ENCODE measurements at places on chromosomes 7 and 10.

DNA sequence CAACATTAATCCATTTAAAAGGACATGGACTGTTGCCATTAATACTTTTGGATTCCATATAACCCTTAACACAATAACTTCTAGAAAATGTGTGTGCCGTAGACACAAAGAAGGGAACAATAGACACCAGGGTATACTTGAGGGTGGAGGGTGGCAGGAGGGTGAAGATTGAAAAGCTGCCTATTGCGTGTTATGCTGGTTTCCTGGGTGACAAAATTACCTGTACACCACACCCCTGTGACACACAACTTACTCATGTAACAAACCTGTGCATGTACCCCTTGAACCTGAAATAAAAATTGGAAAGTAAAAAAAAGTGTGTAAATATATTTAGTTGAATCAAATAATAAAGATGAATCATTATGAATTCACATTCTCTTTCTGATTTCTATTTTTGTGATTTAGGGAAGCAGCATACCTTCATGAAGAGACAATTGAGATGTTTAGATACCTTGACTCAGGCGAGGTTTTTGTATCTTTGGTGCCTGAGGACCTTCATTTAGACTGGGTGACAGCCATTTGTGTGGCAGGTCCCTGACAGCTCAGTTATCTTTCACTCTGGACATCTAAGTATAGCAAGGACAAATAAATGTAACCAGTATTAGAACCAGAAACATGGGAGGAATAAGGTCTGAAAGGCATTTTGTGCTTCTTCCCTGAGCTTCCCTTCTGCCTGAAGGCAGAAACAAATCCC is 28.7 kb downstream of the GIMAP8 start:
- DNase-seq = no peak

DNA sequence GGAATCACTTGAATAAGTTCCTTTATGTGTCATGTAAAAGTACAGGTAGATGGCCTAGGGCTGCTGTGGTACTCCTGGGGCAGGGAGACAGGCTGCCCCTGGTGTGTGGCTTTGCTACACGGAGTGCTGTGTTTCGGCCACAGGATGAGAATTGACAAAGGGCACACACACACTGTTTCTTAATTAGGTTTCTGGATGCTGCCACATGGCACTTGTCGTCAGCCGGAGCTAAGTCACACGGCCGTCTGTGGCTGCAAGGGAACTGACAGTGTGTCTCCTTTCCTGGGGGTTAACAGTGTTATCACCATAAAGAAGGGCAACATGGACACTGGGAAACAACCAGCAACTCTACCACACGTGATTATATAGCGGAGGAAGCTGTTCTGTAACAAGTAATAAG is 55.7 kb upstream of the CREB5 start:
- no peak for DNase-seq

DNA sequence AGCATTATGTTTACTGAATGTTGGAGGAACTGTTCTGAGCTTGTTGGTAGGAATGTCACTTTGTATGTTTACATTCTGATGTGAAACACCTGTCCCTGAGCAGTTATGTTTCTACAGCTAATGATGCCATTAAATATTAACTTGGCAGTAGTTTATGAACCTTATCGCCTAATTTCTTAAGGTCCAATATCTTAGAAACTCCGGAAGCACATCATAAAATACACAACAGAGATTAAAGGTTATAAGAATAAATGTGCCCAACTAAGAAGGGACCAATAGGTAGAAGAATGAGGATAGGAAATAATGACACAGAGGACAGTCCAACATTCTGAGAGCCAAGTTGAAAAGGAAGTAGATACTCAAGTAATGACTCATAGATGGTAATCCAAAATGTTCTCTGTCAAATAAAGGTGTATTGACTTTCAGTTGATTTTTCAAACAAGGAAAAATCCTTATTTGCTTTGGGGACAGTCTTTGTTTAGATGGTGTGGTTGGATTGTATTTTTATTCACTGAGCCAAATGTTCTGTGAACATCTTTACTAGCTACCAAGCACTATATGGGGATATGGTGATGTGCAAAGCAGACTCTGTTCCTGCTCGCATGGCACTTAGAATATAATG is 31.9 kb downstream of the LCOR start:
- peak; percentile 53 for DNase-seq

DNA sequence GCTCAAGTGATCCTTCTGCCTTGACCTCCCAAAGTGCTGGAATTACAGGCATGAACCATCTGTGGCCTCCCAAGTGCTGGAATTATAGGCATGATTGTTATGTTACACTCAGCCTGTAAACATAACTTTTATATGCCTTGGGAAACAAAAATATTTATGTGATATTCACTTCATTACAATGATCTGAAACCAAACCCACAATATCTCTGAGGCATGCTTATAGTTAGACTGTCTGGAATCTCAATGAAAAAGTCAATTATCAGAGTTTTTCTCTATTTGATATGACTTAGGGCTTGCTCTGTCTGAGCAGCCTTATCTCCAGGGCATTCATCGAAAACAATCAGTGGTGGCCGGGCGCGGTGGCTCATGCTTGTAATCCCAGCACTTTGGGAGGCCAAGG is 195.3 kb upstream of the MYO3A start:
- no peak for DNase-seq

DNA sequence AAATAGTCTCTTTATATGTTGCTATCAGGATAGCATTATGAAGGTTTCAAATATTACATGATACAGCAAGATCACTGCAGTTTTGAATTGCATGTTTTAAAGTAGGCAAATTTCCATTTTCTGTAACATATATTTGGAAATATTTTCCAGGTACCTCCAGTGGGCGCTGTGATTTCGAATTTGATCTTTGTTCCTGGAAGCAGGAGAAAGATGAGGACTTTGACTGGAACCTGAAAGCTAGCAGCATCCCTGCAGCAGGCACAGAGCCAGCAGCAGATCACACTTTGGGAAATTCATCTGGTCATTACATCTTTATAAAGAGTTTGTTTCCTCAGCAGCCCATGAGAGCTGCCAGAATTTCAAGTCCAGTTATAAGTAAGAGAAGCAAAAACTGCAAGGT is 299.0 kb downstream of the MALRD1 start:
- no peak for DNase-seq

GRCh38 chr10:33212061-33212748 is 122.3 kb downstream of the NRP1 start:
- no peak for DNase-seq

DNA sequence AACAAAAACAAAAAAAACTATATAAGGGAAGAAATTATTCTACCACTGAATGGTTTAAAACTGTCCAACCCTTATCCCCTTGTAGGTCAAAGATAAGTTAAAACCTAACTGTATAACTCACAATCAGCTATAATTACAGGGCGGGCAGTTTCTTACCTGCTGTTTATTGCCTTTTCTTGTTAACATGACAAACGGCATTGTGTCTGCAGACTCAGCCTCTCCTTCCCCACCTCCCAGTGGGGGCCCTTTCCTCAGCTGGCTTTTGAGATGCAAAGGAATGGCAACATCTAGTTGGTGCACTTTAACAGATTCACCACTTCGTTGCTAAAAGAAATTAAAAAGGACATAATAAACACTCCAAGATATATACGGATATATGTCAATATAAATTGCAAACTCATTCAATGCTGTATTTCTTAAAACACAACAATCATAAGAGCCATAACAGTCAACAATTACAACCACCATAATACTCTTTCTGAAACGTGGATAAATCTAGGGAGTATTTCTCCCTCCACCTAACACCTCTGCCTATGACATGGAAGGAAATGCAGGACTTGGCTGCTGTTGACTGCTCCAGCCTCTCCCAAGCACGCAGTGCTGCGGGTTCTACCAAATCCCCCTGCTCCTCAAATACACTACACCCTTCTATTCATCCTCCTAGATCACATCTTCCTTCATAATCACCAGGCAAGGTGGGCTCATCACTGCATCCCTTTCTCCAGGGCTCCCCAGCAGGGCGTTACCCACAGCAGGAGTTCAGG is 106.0 kb downstream of the UPF2 start:
- DNase-seq = no peak

DNA sequence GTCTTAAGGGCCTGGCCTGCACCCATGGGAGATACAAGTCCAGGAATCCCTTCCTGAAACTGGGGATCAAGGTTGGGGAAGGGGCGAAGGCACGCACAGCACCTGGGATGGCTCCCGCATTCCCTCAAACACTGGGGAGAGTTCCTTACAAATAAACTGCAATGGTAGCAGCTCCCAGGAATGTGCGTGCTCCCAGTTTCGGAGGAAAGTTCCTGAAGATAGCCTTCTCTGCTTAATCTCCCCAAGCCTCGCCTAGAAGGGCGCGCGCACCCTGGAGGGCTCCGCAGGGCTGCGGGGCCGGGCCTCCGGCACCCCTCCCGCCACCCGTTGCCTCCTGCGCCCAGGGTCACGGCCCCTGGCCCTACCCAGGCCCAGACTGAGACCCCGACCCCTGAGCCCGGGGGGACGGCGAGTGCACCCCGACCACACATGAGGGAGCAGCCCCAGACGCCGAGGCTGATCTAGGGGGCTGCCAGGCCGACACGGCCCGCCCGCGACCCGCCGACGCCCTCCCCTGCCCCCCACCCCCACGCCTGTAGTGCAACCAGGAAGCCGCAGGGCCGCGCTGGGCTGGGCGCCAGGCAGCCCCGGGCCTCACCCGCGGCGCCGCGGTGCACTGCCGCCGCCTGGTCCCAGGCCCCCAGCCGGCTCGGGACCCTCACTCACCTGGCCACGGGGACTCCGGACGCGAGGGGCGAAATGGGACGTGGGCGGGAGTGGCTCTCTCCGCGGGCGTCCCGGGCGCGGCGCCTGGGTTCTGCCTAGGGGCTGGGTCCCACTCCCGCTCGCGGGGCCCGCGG is 460 bp downstream of the ANXA11 start:
- DNase-seq = peak; percentile 58

GRCh38 chr10:45180946-45181875 is 134.2 kb downstream of the OR13A1 start:
- DNase-seq = no peak

GRCh38 chr7:132065989-132066603 is 509.7 kb upstream of the PODXL start:
- DNase-seq = no peak

- peak; percentile 86 for DNase-seq
These were observed 50.1 kb downstream of the LANCL2 start for GRCh38 chr7:55415173-55415778.

DNA sequence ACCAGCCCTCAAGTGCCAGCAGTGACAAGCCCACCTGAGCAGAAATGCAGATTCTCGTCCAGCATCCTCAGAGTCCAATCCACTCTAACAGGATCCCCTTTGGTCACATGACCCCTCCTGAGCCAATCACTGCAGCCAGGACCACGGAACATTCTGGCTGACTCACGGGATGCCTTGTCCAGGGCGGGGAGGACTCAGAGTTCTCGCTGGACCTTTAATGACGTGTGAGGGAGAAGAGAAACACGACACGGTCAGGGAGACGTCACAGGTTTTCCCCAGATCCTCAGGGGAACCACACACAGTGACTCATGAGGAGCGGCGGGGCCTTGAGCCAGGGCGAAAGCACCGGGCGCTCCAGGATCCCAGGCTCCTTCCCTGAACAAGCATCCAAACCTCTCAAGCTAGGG is 155.7 kb downstream of the PTPRN2 start:
- DNase-seq = no peak

DNA sequence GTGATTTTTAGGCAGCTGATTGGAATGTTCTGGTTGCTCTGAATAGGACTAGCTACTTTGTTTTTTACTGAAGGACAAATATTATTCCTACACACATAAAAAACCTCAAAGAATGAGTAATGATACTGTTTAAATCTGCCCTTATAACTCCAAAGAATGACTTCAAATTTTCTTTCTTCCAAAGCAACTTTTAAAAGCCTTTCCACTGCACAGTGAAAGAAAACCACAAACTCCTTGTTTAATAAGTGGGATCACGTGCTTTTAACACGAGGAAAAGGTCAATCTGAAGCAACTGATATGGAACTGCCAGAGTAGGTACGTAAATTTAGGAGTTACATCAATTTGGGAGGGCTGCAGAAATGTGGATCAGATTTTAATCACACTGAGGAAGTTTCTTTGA is 8.0 kb upstream of the PRKCQ start:
- no peak for DNase-seq

GRCh38 chr7:17532861-17533404 is 234.5 kb downstream of the AHR start:
- no peak for DNase-seq

DNA sequence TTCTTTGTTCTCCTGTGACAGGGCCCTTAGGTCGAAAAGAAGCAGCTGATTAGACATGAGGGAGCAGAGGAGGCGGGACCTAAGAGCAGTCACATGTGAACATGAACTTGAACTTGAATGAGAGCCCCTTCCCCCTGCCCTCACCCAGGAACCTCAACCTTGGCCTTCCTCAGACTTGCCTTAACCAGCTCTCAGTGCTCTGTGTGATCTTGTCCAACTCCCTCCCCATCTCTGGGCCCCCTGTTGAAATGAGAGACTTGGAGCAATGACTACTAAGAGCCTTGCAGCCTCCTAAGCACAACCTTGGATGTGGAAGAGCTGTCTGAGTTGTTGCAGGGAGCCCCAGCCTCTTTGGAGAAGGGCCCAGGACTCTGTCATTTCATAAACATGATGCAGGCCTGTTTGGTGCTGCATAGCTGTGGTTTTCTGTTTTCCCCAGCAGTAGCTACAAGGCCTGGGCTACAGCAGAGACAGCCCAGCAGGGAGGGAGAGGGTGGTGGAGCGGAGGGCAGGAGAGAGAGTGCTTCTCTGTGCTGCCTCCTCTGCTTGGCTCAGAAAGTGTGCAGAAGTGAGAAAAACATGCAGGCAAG is 123.9 kb upstream of the ZMIZ1 start:
- no peak for DNase-seq

DNA sequence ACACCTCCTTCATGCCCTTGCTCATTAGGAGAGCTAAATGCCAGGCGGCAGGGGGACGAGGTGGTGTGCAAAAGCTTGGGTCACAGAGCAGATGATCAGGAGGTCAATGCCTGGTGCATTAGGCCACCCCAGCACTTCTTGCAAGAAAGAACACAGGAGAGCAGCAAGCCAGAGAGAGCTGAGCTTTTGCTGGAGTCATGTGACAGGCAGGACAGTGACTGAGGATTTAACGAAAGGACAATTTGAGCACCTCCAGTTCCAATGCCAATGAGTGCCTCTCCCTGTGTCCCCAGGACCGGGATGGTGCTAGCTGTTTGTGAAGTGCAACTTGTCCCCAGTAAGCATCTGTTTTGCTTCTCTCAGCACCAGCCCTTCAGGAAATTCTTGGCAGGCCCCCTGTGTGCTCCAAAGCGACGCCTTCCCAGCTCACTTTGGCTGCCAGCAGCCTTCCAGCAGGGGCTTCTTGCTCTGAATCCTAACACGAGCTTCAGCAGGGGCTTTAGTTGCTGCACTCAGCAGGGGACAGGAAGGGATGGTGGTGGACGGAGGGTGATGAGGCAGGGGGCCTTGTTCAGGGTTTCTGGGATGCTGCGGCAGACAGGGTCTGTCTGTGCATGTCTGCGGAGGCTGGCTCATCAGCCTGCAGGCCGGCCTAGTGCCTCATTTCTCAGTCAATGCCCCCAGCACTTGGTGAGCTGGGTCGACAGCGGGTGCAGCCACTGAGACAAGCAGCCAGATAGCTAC is 368.1 kb downstream of the RPS24 start:
- DNase-seq = no peak

DNA sequence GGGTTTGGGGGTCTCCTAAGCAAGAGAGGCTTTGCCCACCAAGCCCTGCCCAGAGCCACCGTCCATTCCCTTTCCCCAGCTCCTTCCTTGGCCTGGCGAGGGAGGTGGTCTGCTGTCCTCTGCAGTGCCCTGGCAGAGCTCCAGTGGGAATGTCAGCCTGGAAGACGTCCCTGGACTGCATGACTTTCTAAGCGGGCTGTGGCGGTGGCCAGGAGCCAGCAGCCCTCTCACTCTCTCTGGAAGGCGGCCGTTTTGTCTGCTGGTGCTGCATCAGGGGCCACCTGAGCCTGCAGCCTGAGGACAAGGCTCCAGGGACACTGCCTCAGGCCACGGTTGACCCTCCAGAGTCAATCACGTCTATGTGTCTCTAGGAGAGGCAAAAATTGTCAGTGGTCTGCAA is 271.0 kb downstream of the SKAP2 start:
- DNase-seq = no peak
